ENCODE measurements at places on chromosomes 3 and 15. TPM values are rescaled to one million over a fixed set of nuclear protein-coding genes. Genes with fewer than 3 reads are reported as not detected.

The IGDCC3 gene
- not detected for total RNA-seq

The KCTD6 gene
- 7.9 TPM for total RNA-seq

The ITGA11 gene
- 154 TPM for total RNA-seq

- no peak for DNase-seq
- no peak overlapping the region for H3K27ac ChIP-seq
- H3K4me3 ChIP-seq: no peak overlapping the region
- H3K36me3 ChIP-seq: no peaks in the 10 kb centered on the region
Measured at GRCh38 chr3:149134575-149134974, 5.1 kb downstream of the HPS3 start.

DNA sequence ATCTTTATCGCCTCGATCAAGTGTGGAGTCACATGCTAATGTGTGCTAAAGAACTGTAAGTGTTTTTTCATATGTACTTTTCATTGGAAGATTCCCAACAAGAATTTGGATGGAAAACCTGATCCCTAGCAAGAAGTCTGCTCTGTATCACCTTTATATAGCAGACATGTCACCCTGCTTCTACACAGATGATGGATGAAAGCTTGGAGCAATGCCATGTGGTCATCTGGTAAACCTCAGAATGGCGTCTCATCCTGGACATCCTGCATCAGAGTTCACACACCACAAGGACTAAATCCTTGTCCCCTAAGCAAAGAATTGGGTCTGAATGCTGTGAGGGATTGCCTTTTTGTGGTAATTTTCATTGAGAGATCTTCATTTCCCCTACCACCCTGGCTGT lies 42.1 kb upstream of the CTDSPL start:
- H3K27ac ChIP-seq: no peak overlapping the region
- no peaks in the 10 kb centered on the region for H3K27me3 ChIP-seq
- no peak overlapping the region for H3K4me3 ChIP-seq
- peaks cover 3% of the 10 kb centered on the region for H3K36me3 ChIP-seq
- DNase-seq: no peak

- H3K27me3 ChIP-seq: no peaks in the 10 kb centered on the region
- no peak overlapping the region for H3K27ac ChIP-seq
Measured at GRCh38 chr3:138477120-138477519, 42.7 kb downstream of the ESYT3 start.

DNA sequence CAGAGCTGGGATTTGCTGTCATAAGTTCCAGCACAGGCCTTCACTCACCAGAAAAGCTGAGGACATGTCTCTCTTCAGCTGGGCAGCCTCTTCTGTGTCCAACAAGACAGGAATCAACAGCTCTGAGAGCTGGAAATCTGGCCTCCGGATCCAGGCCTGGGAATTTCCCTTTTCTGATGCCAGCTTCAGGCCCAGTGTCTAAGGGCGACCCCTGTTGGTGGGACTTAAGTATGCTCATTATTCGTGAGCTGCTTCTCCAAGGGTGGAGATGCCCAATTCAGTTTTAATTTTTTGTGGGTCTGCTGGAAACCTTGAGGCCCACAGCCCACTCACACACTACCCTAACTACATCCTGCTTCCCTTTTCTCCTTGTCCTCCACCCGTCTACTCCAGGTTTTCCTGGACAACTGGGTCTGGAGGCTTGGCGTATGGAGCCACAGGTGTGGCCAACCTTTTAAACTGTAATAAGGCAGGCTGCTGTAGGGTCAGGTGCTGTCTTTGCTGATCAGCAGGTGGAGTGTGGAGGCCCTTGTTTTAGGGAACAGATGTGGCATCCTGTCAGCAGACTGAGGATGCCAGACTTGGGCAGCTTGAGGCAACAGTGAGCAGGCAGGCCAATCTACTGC lies 2.6 kb upstream of the CEMIP start:
- no peak overlapping the region for H3K27ac ChIP-seq
- DNase-seq: peak; percentile 73
- no peaks in the 10 kb centered on the region for H3K27me3 ChIP-seq
- no peaks in the 10 kb centered on the region for H3K36me3 ChIP-seq
- H3K4me1 ChIP-seq: no peaks in the 10 kb centered on the region

DNA sequence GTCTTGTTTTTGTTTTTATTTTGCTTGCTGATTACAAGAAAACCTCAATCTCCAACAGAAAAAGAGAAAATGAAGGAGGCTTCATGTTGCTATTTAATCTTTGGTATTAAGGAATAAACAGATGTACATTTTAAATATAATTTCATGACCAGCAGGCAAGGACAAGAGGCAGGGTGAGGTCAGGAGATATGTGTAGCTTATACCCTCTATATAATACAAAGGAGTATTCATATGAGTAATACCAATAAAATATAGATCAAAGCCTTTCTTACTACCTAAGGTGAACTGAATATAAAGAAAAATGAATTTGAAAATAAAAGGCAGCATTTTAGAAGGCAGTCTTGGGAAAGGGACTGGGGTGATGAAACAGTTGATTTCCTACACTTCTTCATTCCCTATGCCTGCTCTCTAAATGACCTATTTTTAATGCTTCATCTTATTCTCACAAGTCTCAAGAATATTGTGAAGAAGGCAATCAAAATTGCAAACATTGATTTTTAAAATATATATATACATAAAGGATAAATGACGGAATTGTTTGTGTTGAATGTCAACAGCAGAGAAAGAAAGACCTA lies 8.6 kb upstream of the CBLB start:
- no peak overlapping the region for H3K27ac ChIP-seq
- H3K36me3 ChIP-seq: no peaks in the 10 kb centered on the region
- H3K4me3 ChIP-seq: no peak overlapping the region
- H3K27me3 ChIP-seq: no peaks in the 10 kb centered on the region

- no peaks in the 10 kb centered on the region for H3K27me3 ChIP-seq
- no peaks in the 10 kb centered on the region for H3K36me3 ChIP-seq
- H3K4me1 ChIP-seq: peaks cover 4% of the 10 kb centered on the region
- peak within 1 kb of the TSS; percentile 55 for H3K4me3 ChIP-seq
Measured at GRCh38 chr3:192917404-192918274, at the start of gene MB21D2. Gene MB21D2 (minus strand): TSS chr3:192917856. CDS start chr3:192917840, 16 bp downstream.

- H3K4me3 ChIP-seq: no peak overlapping the region
- H3K4me1 ChIP-seq: no peaks in the 10 kb centered on the region
- DNase-seq: no peak
Measured at GRCh38 chr3:13066834-13067233, 6.4 kb downstream of the IQSEC1 start.

- H3K27me3 ChIP-seq: no peaks in the 10 kb centered on the region
- no peak overlapping the region for H3K4me3 ChIP-seq
- no peak for DNase-seq
- H3K36me3 ChIP-seq: no peaks in the 10 kb centered on the region
- peaks cover 2% of the 10 kb centered on the region for H3K4me1 ChIP-seq
Measured at GRCh38 chr3:76554707-76555106, 485.2 kb upstream of the ROBO2 start.

- H3K4me1 ChIP-seq: no peaks in the 10 kb centered on the region
- no peaks in the 10 kb centered on the region for H3K27me3 ChIP-seq
- no peak overlapping the region for H3K4me3 ChIP-seq
- DNase-seq: no peak
- no peaks in the 10 kb centered on the region for H3K36me3 ChIP-seq
Measured at GRCh38 chr3:12381199-12381598, 92.3 kb downstream of the PPARG start.

- no peaks in the 10 kb centered on the region for H3K27me3 ChIP-seq
- no peak for DNase-seq
Measured at GRCh38 chr15:39553947-39554693, 26.8 kb upstream of the THBS1 start.

DNA sequence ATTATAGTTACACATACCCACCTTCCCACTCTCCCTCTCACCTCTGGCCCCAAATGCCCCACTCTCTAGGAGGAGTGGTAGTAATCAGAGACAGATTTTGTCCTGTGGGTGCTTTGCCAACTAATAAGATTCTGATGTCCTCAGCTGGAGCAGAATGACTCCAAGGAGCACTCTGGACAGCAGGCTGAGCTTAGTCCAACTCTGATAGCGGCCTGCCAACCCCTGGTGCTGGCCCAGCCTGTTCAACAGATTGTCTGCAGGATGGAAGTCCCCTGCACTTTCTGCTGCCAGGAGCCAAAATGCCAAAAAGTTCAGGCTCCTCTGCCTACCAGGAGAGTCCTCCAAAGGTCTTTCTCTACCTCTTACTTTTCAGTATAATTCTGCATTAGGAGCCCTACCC lies 160.5 kb upstream of the UMPS start:
- H3K4me1 ChIP-seq: no peaks in the 10 kb centered on the region
- no peaks in the 10 kb centered on the region for H3K27me3 ChIP-seq
- no peak overlapping the region for H3K27ac ChIP-seq
- no peak overlapping the region for H3K4me3 ChIP-seq

DNA sequence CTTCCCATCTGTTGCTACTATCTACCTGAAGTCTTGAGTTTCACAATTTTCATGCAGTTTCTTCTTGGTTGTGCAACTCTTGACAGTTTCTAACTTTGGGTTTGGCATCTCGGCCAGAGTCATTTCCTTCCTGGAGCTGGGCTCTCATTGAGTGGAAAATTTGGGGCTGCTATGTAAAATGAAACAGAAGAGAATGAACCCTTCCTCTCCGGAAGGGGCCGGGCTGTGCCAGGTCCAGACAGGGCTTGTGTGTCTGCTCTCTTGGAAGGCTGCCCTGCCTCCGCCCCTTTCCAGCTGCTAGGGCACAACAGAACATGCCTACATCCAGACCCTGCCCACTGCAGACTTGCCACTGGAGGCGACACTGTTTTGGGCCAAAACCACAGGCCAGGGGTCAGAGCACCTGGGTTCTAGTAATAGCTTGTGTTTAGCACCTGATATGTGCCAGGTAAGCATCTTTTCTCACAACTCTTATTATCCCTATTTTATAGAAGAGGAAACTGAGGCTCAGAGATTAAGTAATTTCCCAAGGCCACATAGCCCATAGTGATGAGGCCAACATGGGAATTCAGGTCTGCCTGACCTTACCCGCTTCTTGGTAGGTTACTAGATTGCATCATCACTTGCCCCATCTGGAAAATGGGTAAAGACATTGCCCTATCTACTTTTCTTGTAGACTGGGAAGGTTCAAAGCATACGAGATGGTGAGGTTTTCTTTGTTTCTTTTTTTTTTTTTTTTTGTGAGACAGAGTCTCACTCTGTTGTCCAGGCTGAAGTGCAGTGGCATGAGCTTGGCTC lies 25.0 kb downstream of the IRAK2 start:
- peak; percentile 97 for DNase-seq
- H3K4me3 ChIP-seq: no peak overlapping the region
- H3K27ac ChIP-seq: peak overlapping the region; percentile 96
- peaks cover 18% of the 10 kb centered on the region for H3K4me1 ChIP-seq
- H3K27me3 ChIP-seq: no peaks in the 10 kb centered on the region

GRCh38 chr15:65156692-65157091 lies 23.1 kb upstream of the PDCD7 start:
- DNase-seq: no peak
- no peaks in the 10 kb centered on the region for H3K4me1 ChIP-seq
- peaks cover 9% of the 10 kb centered on the region for H3K36me3 ChIP-seq
- H3K4me3 ChIP-seq: no peak overlapping the region
- no peak overlapping the region for H3K27ac ChIP-seq
- no peaks in the 10 kb centered on the region for H3K27me3 ChIP-seq

- DNase-seq: no peak
- H3K27ac ChIP-seq: no peak overlapping the region
- no peak overlapping the region for H3K4me3 ChIP-seq
- no peaks in the 10 kb centered on the region for H3K4me1 ChIP-seq
- no peaks in the 10 kb centered on the region for H3K27me3 ChIP-seq
Measured at GRCh38 chr3:34073961-34074360, 275.5 kb downstream of the PDCD6IP start.

GRCh38 chr3:72301779-72302178 lies 516.8 kb upstream of the PROK2 start:
- H3K27me3 ChIP-seq: no peaks in the 10 kb centered on the region
- no peaks in the 10 kb centered on the region for H3K36me3 ChIP-seq
- no peak for DNase-seq
- no peaks in the 10 kb centered on the region for H3K4me1 ChIP-seq

DNA sequence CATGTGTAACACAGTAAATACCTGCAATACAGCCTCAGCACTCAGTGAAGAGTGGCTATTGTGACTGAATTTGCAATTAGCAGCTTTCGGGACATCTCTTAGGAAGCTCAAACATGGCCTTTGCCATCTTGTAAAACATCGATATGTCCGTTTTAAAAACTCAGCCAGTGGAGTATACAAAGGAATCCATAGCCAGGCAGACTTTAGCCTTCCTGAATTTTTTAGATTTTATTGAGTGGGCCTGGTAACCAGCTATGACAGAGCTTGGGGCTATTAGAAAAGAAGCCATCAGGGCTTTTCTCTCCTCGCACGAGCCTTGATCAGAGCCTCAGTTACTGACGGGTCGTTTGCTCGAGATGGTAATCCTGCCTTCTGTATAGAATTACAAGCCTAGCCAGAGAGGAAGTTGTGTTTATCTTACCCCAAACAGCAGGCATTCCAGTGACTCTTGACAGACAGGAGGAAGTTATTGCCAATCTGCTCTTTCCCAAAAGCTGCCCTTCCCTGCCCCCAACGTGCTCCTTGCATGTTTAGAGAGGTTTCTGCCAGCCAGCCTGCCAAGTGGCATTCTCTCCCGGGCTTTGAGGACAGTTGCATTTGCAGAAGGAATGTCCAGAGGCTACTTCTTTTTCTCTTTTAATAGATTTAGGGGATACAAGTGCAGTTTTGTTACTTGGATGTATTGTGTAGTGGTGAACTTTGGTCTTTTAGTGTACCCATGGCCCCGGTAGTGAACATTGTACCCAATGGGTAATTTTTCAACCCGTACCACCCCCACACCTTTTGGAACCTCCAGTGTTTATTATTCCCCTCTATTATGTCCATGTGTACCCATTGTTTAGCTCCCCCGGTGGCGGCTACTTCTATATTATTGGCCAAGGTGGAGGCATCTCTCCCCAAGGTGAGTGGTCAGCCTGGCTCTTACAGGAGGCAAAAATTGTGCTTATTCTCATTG lies 40.6 kb downstream of the ITPR1 start:
- no peak overlapping the region for H3K27ac ChIP-seq
- peaks cover 1% of the 10 kb centered on the region for H3K4me1 ChIP-seq
- H3K4me3 ChIP-seq: no peak overlapping the region
- DNase-seq: peak; percentile 73

DNA sequence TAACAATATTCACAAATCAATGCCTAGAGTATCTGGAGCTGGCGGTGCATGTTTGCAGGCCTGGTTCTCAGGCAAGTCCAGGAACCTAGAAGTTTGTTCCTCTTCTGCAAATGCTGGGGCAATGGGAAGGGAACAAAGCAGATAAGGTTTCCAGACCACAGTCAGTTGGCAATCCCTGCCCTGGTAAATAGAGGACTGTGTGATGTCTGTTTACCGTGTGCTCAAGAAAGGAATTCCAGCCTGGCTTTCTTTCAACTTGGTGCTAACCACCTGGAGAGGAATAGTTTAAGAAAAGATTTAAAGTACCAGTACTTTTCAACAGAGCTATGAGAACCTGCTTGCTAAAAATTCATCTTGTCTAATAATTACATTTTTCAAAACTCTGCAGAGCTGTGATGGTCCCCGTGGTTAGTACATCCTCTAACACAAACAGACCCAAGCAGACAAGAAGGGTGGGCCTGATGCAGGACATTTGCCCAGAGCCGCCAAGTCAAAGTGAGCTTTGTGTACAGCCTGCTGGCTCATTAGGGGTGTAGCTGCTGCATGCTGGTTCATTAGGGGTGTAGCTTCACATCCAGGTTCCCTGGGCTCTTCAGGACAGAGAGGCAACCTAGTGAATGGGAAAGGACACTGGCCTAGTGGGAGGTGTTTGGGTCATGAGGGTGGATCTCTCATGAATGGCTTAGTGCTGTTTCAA lies 220.5 kb downstream of the SQOR start:
- H3K27ac ChIP-seq: no peak overlapping the region
- H3K27me3 ChIP-seq: no peaks in the 10 kb centered on the region
- no peak for DNase-seq
- H3K36me3 ChIP-seq: no peaks in the 10 kb centered on the region
- no peaks in the 10 kb centered on the region for H3K4me1 ChIP-seq
- no peak overlapping the region for H3K4me3 ChIP-seq

Data from aorta (tissue), 5 donors.